Stromal cell of bone marrow (primary cell): ENCODE measurements at places on chromosomes 11 and 22.

DNA sequence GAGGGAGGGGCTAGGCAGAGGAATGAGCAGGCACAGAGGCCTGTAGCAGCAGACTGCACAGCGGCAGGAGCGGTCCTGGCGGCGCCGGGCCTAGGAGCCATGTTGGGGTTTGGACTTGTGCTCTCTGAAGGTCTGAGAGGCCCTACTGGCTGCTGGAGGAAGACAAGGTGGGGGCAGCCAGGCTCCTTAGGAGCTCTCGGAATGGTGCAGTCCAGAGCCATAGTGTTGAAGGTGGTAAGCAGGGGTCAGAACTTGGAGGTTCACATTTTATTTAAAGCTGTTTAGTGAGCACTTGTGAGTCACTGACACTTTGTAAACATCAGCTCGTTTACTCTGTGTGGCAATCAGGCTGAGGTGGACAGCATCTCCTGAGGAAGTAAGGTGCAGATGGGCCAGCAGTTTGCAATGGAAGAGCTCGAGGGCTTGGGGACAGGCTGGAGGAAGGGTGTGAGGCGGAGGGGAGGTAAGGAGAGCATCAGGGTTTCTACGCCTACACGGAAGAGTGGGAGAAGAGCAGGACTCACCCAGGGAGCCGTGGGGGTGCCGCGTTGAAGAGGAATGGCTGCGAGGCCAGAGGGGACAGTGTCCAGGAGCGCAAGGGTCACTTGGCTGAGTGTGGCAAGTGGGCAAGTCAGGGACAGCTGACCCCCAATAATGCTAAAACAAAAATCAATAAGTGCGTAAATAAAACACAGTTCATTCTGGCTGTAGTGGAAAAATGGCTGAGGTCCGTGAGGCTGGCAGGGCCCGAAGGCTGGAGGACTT, 10.0 kb upstream of the TMEM191C start:
- no peak for DNase-seq

DNA sequence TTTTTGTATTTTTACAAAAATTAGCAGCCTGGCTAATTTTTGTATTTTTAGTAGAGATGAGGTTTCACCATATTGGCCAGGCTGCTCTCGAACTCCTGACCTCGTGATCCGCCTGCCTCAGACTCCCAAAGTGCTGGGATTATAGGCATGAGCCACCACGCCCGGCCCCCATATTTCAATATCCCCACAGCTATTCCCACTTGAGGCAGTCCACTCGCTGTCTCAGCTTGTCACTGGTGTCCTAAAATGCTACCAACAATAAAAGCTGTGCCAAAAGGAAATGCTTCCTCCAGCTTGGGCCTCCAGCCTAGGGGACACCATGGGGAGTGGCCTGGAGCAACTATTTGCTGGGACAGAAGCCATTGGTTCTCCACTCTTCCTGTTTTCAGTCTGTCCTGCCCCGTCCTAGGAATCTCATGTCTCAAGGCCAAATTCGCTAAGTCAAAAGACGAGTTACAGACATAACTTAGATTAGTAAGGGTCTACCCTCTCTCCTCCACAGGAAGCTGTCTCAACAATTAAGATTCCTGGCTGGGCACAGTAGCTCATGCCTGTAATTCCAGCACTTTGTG, 7.3 kb upstream of the SPINDOC start:
- DNase-seq, result no peak

DNA sequence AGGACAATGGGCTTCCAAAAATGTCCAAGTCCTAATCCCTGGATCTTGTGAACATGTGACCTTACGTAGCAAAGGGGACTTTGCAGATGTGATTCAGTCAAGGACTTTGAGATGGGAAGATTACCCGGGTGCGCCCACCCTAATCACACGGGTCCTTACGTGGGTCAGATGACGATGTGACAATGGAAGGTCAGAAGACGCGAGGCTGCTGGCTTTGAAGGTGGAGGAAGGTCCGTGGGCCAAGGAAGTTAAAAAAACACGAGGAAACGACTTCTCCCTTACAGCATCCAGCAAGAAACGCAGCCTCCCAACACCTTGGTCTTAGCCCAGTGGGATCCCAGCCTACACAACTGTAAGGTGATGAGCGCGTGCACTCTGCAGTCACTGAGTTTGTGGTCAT, 860.1 kb downstream of the TBC1D22A start:
- DNase-seq, result no peak

DNA sequence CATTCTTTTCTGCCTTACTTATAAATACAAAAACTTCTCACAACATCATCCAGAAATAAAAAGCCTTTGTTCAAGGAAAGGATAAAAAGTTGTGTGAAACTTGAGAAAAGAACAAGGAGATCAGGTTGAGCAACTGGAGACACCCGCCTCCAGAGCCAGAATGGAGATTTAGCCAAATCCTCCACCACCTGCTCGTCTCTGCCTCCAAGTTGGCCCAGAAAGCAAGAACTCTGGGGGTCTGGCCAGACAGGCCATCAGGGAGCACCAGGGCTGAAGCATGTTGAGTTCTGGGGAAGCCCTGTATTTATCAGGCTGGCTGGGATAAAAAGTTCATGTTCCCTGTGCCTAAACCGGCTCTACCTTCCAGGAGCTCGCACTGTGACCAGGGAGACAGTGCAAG, 14.9 kb downstream of the SMCO4 start:
- DNase-seq, result no peak

- DNase-seq, result no peak
Measured at GRCh38 chr11:57408771-57409170, 18.1 kb downstream of the SLC43A3 start.
